Osteoblast (primary cell): ENCODE measurements at places on chromosomes 5 and 9. TPM values are rescaled to one million over a fixed set of nuclear protein-coding genes. Genes with fewer than 3 reads are reported as not detected.

DNA sequence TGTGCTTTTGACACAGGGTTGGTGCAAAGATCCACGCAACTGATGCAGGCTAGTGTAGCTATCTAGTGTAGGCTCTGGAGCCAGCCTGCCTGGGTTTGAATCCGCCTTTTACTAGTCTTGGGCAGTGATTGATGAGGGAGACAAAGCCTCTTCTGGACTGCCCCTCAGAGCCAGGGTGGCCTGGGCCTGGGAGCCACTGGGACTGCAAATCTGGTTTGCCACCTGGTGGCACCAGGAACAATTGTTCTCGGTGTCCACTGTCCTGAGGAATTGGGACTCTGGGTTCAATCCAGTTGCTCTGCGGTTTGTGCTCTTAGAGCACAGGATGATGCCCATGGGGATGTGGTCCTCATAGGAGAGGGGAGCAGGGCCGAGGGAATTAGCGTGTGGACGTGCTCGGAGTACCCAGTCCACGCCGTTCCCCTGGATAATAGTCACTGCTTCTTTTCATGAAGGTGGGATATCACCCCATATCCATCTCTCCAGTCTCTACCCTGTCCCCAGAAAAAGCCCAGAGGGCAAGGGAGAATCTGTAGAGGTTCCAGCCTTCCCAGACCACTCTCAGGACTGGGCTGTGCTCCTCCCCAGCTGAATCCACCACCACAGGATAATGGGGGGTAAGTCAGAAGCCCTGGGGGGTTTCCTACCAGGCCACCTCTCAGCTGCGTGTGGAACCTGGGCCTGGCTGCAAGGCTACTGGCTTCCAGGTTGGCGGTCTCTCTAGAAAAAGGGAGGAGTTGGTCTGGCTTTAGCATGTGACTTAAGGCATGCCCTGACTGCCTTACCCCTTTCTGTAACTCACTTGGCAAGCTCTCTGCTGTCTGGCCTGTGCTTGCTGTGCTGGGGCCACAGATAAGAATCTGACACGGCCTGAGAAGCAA lies 1.9 kb downstream of the B4GALT7 start:
- peaks cover 3% of the 10 kb centered on the region for H3K36me3 ChIP-seq
- H3K27ac ChIP-seq, result no peak overlapping the region

DNA sequence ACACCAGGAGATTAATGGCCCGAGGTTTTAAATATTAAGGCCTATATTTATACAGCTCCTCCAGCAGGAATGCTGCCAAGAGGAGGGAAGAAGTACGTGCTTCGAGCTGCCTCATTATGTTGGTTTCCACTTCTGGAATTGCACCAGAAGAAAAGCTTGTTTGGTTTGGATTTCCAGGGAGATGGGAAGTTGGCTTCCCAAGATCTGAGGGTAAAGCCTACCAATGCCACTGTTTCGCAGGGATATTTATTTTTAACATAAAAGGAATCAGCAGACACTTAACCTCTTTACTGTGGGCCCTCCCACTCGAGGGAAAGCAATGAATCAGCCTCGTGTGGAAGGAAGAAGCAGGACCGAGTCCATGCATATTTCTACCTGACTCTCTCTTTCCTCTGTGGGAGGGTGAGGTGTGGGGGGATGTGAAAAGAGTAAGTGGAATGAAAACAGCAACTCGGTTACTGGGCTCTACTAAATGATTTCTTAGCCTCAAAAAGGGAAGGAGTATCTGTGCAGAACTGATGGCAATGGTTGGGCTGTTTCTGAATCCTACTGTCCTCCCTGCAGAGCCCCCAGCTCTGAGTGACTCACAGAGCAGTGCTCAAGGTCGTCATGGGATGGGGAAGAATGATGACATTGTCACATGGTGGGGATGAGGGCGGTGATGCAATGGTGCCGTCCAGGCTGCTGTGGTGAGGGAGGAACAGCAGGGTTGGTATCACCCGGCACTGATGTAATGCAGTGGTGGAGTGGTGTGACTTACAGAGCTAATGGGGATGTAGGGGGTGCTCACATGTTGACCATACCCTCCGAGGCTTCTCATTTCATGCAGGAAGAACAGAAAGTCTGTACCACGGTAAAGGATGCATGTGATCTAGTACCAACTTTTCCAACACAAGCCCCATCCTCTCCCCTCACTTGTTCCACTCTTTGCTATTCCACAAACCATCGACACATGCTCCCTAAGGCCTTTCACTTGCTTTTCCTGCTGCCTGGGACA lies 215.0 kb upstream of the PANK3 start:
- peaks cover 16% of the 10 kb centered on the region for H3K4me1 ChIP-seq
- H3K36me3 ChIP-seq, result no peaks in the 10 kb centered on the region
- no peaks in the 10 kb centered on the region for H3K27me3 ChIP-seq
- DNase-seq, result peak; percentile 90
- H3K27ac ChIP-seq, result peak overlapping the region; percentile 70

DNA sequence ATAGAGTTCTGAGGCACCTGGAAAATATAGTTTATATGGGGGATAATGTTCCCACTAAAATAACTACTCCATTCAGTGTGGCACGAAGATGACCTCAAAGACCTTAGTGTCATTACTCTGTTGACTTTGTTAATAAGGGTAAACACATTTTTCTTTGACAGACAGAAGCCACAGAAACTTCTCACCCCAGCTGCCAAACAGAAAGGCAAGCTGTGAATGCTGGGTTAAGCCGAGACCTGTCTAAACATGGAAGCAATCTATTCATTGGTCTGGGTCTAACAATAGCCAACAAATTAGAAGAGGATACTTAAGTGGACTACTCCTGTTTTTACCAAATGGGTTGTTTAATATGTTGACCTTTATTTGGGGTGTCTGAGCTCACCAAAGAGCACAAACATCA lies 171.4 kb downstream of the TLE1 start:
- no peak overlapping the region for H3K4me3 ChIP-seq
- H3K4me1 ChIP-seq, result no peaks in the 10 kb centered on the region
- no peak for DNase-seq
- no peak overlapping the region for H3K27ac ChIP-seq
- H3K27me3 ChIP-seq, result peaks cover 24% of the 10 kb centered on the region

- H3K4me1 ChIP-seq, result no peaks in the 10 kb centered on the region
- no peak for DNase-seq
- H3K4me3 ChIP-seq, result no peak overlapping the region
- H3K27me3 ChIP-seq, result no peaks in the 10 kb centered on the region
- H3K36me3 ChIP-seq, result no peaks in the 10 kb centered on the region
Measured at GRCh38 chr5:79702606-79703380, 13.2 kb downstream of the CMYA5 start.

GRCh38 chr9:126806336-126806735 lies 1.5 kb downstream of the ZBTB43 start:
- H3K27me3 ChIP-seq, result no peaks in the 10 kb centered on the region
- H3K4me1 ChIP-seq, result peaks cover 21% of the 10 kb centered on the region
- no peak for DNase-seq
- peak overlapping the region; percentile 84 for H3K27ac ChIP-seq
- peaks cover 6% of the 10 kb centered on the region for H3K36me3 ChIP-seq

- H3K27ac ChIP-seq, result no peak overlapping the region
- H3K36me3 ChIP-seq, result no peaks in the 10 kb centered on the region
- peaks cover 5% of the 10 kb centered on the region for H3K4me1 ChIP-seq
- peaks cover 18% of the 10 kb centered on the region for H3K27me3 ChIP-seq
Measured at GRCh38 chr5:10853154-10853553, 92.1 kb upstream of the DAP start.

- peaks cover 15% of the 10 kb centered on the region for H3K4me1 ChIP-seq
- no peak overlapping the region for H3K27ac ChIP-seq
- no peak for DNase-seq
- no peak overlapping the region for H3K4me3 ChIP-seq
- no peaks in the 10 kb centered on the region for H3K27me3 ChIP-seq
- H3K36me3 ChIP-seq, result no peaks in the 10 kb centered on the region
Measured at GRCh38 chr5:126016256-126016655, 407.0 kb upstream of the GRAMD2B start.

DNA sequence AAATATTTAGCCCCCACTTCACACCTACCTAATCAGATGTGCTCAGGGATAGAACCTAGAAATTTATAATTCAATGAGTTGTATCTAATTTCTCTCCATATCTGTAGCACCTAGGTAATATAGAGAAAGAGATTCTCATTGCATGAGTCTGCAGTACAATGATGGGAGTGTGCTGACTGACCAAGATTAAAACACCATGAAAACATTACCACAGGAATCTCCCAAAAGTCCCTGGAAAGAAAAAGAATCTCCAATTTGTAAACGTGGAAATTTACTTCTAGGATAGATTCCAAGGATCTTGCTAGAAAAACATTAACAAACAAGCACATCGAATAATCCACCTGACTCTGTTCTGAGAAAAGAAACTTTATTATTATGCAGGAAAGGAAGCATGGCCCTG lies 45.0 kb upstream of the DMRTA1 start:
- H3K27me3 ChIP-seq, result no peaks in the 10 kb centered on the region
- no peaks in the 10 kb centered on the region for H3K4me1 ChIP-seq
- no peak overlapping the region for H3K27ac ChIP-seq
- peak; percentile 10 for DNase-seq
- H3K4me3 ChIP-seq, result no peak overlapping the region

DNA sequence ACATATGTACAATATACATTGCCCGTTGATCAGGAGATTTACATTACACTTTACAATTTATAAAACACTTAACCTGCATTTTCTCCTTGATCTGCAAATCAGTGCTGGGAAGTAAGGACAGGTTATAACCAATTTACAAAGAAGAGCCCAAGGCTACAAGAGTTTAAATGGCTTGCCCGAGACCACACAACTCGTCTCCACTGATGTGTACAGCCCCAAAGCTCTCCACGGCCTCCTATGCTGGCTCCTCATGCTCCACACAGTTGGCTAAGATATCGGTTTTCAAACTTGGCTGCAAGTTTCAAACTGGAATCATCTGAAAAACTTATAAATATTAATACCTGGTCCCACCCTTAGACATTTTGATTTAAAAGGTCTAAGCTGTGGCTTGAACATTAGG lies 10.3 kb downstream of the ACTL7B start:
- no peak overlapping the region for H3K27ac ChIP-seq
- H3K36me3 ChIP-seq, result no peaks in the 10 kb centered on the region
- H3K27me3 ChIP-seq, result peaks cover 13% of the 10 kb centered on the region
- H3K4me3 ChIP-seq, result no peak overlapping the region
- DNase-seq, result no peak

DNA sequence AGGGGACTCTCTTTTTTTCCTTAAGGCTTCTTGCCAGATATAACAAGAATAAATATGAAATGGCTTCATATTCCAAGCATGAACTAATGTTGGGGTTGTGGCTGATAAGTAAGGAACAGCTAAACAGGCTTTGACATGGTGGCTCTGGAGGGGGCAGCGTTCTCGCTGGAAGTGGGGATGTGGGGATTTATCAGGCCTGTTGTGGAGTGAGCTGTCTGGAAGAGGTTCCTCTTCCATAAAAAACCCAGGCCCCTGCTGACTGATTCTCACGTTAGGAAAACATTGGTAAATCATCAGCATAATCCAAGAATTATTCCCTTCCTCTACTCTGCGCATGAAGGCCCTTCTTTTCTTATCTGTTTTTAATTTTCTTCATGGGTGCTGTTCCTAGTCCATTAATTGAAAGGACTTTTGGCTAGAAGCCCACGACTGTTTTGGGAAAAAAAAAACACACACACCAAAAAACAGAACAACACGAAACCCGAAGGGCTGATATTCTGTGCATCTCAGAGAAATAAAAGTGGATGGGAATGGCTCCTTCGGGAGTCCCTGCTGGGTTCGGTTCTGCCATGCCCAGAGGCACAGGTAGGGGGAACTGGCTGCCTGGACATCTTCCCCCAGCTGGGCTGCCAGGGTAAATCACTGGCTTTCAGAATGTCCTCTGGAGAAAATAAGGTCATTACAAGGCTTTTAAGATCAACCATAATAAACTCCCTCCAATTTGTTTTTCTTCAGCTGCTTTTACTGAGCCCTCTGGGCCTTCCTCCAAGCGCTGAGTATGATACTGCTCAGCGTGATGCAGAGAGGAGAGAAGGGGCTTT lies 297.0 kb downstream of the SLIT3 start:
- H3K4me1 ChIP-seq, result peaks cover 11% of the 10 kb centered on the region
- no peak for DNase-seq
- no peaks in the 10 kb centered on the region for H3K36me3 ChIP-seq
- no peaks in the 10 kb centered on the region for H3K27me3 ChIP-seq
- no peak overlapping the region for H3K27ac ChIP-seq

PIP5K1B gene
- total RNA-seq, result not detected in 2 replicates

DNA sequence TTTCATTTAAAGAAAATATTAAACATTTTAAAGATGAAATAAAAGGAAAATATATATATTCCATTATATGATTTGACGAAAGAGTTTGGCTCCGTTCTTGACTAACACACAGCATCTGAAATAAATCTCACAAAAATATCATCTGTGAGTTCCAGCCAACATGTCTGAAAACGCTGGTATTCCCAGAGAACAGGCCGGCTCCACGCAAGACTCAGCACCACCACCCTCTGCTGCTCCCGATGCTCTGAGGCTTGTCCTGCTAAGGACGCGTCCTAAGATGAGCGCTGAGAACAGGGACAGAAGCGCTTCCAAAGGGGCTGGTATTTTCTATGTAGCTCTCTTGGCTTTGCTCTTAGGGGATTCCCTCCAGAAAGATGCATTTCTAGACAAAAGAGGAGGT lies 40.6 kb upstream of the N4BP3 start:
- H3K27me3 ChIP-seq, result peaks cover 36% of the 10 kb centered on the region
- H3K4me1 ChIP-seq, result peaks cover 3% of the 10 kb centered on the region
- H3K36me3 ChIP-seq, result no peaks in the 10 kb centered on the region
- H3K27ac ChIP-seq, result no peak overlapping the region
- DNase-seq, result no peak

PCDHA5 gene
- under 0.01 and 0.29 TPM in 2 replicates for total RNA-seq

- H3K4me1 ChIP-seq, result no peaks in the 10 kb centered on the region
- H3K27me3 ChIP-seq, result peaks cover 15% of the 10 kb centered on the region
- no peak for DNase-seq
- no peak overlapping the region for H3K27ac ChIP-seq
Measured at GRCh38 chr5:77325921-77326541, 115.6 kb downstream of the PDE8B start.

GRCh38 chr5:27969157-27969556 lies 930.8 kb upstream of the CDH9 start:
- H3K4me1 ChIP-seq, result no peaks in the 10 kb centered on the region
- no peaks in the 10 kb centered on the region for H3K27me3 ChIP-seq
- H3K36me3 ChIP-seq, result no peaks in the 10 kb centered on the region
- no peak overlapping the region for H3K27ac ChIP-seq
- H3K4me3 ChIP-seq, result no peak overlapping the region

DNA sequence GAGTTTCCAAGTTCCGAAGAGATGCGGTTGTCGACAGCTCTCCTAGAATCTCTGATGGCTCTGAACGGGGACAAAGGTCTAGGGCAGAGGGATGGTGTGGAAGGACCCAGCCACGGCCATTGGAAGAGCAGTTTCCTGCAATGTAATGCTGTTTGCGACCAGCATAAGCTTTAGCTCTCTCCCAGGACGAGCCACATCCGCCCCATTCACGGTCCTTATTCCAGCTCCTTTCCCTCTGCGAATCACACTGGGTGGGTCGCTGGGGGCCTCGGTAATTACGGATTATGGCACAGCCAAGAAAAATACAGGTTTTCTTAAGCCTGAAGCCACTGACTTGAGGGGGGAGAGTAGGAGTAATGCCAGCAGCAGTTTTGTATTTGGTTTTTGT lies 22.7 kb downstream of the ANXA2R start:
- no peaks in the 10 kb centered on the region for H3K27me3 ChIP-seq
- no peaks in the 10 kb centered on the region for H3K36me3 ChIP-seq
- DNase-seq, result peak; percentile 71
- H3K4me1 ChIP-seq, result peaks cover 24% of the 10 kb centered on the region
